ENCODE measurements at places on chromosomes 2 and 18.
A peak's percentile ranks its signal among the peaks of the same experiment; 100 is the strongest.

DNA sequence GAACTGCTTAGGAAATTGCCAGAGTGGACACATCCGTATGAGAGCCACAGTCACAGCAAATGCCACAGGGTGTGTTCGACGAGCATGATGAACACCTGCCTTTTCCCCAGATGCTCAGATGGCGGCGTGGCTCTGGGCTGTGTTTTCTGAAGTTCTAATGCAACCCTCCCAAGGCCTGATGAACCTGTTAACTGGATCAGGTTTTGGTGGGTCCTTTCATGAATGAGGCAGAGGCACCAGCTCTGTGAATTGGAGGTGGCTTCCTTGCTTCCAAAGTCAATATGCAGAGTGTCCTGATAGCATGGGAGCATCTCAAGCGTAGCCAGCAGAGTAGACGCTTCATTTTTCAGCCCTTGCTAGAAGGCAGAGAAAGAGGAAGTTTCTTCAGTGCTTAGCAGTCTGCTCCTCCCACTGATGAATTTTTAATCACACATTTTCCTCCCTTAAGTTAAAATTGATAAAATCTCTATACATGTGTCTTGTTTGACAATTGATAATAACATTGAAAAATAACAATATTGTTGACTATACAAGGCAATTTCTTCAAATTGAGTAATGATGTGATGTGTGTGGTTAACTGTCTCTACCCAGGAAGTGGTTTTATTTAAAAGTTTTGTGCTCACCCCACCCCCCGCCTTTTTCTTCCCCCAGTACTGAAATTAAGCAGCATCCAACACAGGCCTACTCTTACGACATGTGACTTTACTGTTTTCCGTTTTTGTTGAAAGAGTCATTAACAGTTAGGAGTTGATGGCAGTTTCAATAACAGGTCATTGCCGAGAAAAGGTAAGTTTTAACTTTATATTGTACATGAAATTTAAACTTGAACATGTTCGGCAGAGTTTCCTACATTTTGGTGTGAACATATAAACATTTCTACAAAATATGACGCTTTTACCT is at the start of gene ARHGAP15:
Gene ARHGAP15 (plus strand): TSS at position 739 of the 900 bp plus-strand sequence.
- DNase-seq: no peak

- DNase-seq: no peak
Observed at GRCh38 chr2:101114268-101114783, 36.9 kb downstream of the TBC1D8 start.

DNA sequence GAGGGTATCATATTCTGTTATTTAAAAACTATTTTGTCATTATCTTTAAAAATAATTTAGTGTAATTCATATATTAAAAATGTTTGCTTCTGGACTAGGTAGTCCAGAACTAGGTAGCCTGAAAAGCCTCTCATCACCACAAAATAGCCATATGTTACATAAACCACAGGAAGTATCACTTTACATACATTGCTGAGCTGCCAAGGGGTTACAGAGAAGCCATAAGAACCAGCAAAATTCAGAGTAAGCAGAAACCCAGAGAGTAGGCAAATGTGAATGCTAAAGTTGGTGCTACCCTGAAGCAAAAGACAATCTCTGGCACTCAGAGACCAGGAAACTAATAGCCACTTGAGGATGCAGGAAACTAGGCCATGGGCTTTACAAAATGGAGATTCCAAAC is 60.9 kb downstream of the LOXHD1 start:
- no peak for DNase-seq

- DNase-seq: peak; percentile 33
Observed at GRCh38 chr2:175036582-175037018, 31.4 kb upstream of the CHN1 start.

GRCh38 chr2:98665677-98666076 is 57.3 kb downstream of the UNC50 start:
- no peak for DNase-seq

Data from neural progenitor cell (in vitro differentiated cells).